ENCODE measurements at places on chromosomes 16 and 17.
A peak's percentile ranks its signal among the peaks of the same experiment; 100 is the strongest.

- peak; percentile 85 for DNase-seq
These were observed 32.4 kb downstream of the CLTC start for GRCh38 chr17:59652119-59652518.

DNA sequence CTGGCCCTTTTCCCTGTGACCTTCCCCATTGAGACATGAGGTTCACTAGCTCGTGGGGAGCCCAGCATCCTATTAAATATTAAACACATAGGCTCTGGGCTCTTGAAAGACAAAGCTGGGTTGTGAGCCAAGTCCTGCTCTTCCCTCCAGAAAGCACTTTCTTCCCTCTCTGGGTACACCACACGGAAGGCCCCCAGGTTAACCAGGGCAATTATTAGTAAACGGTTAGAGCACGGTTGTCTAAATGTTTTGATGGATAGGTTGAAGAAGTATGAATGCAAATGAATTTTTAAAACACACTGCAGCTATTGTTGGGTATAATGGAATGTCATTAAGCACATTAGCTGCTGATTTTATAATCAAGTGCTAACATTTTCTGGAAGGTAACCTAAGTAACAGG lies 32.7 kb upstream of the CDH13 start:
- no peak for DNase-seq

- DNase-seq: peak; percentile 93
These were observed 308.9 kb upstream of the DYNLRB2 start for GRCh38 chr16:80231888-80232287.

- DNase-seq: no peak
These were observed 14.0 kb downstream of the GDE1 start for GRCh38 chr16:19507867-19508266.

DNA sequence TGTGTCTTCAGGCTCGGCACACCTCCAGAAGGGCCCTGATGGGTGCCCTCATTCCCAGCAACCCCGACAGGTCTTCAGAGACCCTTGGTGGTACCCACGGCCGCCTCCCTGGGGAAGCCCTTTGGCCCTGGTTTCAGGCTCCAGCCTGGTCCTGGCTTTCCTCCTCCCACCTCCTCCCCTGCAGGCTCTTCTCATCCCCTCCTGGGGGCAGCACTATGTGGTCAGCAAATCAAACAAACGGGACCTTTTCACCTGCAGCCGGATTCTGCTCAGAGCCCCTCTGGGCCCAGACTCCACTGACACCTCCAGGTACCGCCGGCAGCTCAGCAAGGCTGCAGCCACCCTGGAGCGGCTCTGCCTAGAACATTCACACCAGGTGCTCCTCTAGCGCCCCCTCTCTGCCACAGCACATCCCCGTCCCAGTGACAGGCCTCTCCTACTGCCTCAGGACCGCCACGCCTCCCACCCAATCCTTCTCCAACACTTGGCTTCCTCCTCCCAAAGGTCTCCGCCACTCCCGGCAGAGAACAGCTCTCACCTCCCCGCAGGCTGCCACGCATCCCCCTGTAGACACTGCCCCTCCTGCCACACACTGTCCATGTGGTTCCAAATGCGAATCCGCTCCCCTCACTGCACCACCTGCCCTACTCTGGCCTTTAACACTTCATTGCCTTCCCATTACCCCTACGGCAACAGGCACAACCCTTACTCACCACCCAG lies 12.0 kb downstream of the CORO7 start:
- DNase-seq: no peak

- no peak for DNase-seq
These were observed 385 bp downstream of the CFAP119 start for GRCh38 chr16:30761427-30761927.

GRCh38 chr16:51222016-51222415 lies 70.9 kb upstream of the SALL1 start:
- no peak for DNase-seq

DNA sequence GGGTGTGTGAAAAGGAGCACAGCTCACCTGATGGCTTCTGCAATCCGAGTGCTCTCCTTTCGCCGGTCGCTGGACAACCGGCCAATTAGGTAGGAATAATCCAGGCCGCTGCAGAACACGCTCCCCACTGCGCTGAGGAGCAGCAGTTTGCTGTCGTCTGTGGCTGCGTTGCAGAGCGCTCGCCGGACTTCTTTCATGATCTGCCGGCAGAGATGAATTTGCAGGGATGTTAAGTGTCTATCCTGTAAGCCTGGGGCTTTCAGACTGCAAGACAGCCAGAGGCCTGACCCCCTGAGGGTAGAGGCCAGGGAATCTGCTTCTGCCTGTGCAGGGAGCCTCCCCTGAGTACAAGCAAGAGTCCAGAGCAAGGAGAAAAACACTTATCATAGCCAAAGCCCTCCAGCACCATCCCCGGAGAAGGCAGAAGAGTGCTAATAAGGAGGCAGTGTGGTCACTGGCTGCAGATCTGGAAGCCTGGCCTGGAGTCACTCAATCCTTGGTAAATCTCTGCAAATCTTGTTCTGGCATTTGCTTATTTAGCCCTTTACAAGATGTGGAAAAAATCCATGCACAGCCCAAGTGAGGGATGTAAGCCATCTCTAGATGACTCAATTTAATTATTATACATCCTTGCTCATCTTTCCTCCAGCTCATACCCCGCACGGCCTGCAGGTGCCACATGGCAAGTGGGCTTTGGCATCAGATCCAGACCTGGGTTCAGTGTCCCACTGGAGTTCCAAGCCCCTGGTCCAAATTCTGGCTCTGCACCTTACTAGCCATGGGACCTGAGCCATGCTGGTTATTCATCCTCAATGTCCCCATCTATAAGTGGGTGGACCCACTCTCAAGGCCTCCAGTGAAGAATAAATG lies 80.2 kb downstream of the DYNLRB2 start:
- DNase-seq: no peak
